ENCODE measurements at places on chromosomes 11 and 22. TPM values are rescaled to one million over a fixed set of nuclear protein-coding genes. Genes with fewer than 3 reads are reported as not detected.

DMC1 gene
- 8.9 TPM for total RNA-seq

TP53I11 gene
- total RNA-seq, result 28.7 TPM

CYB5R3 gene
- total RNA-seq, result 330 TPM

RTCB gene
- total RNA-seq, result 62.1 TPM

LAMTOR1 gene
- total RNA-seq, result 89.0 TPM

MS4A4E gene
- total RNA-seq, result 4.6 TPM

MMP10 gene
- 0.39 TPM for total RNA-seq

ADAMTS15 gene
- 2.8 TPM for total RNA-seq

PARVG gene
- 9.7 TPM for total RNA-seq

TESMIN gene
- 72.2 TPM for total RNA-seq

MIOX gene
- total RNA-seq, result 0.24 TPM

C11orf91 gene
- not detected for total RNA-seq

CBLIF gene
- total RNA-seq, result 0.37 TPM

SMTNL1 gene
- total RNA-seq, result 0.37 TPM

Measured in testis (tissue), 5 donors.